Esophagus mucosa (tissue), 1 donor: ENCODE measurements at places on chromosomes 4 and X.
A peak's percentile ranks its signal among the peaks of the same experiment; 100 is the strongest.

- peak; percentile 40 for ATAC-seq
Observed at GRCh38 chrX:129739578-129739977, 799 bp downstream of the XPNPEP2 start.

- ATAC-seq, result no peak
Observed at GRCh38 chr4:113760094-113760794, 1.3 kb downstream of the CAMK2D start.

- ATAC-seq, result no peak
Observed at GRCh38 chr4:106892786-106893185, 143.3 kb downstream of the DKK2 start.

GRCh38 chr4:52071791-52072546 is 20.9 kb downstream of the SPATA18 start:
- ATAC-seq, result no peak

DNA sequence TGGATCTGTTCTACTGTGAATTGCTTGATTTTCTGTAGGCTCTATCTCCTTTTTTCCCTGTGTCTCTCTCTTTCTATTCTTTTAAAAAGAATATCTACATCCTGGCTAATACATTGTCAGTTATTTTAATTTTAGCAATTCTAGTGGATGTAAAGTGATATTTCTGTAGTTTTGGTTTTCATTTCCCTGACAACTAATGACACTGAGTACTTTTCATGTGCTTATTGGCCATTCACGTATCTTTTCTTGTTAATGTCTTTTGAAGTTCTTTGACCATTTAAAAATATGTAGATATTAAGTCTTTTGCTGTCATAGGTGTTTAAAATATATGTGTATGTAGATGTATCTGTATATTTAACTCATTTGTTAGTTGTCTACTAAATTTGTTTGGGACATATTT is 59.0 kb upstream of the SOX3 start:
- no peak for ATAC-seq

GRCh38 chrX:65098851-65099250 is 122.6 kb upstream of the ZC4H2 start:
- no peak for ATAC-seq

- ATAC-seq, result no peak
Observed at GRCh38 chrX:110512341-110512740, 153.7 kb downstream of the RTL9 start.

GRCh38 chrX:153460826-153461225 is 9.6 kb downstream of the HAUS7 start:
- no peak for ATAC-seq

GRCh38 chrX:96182366-96182765 is 502.3 kb upstream of the DIAPH2 start:
- ATAC-seq, result peak; percentile 63

DNA sequence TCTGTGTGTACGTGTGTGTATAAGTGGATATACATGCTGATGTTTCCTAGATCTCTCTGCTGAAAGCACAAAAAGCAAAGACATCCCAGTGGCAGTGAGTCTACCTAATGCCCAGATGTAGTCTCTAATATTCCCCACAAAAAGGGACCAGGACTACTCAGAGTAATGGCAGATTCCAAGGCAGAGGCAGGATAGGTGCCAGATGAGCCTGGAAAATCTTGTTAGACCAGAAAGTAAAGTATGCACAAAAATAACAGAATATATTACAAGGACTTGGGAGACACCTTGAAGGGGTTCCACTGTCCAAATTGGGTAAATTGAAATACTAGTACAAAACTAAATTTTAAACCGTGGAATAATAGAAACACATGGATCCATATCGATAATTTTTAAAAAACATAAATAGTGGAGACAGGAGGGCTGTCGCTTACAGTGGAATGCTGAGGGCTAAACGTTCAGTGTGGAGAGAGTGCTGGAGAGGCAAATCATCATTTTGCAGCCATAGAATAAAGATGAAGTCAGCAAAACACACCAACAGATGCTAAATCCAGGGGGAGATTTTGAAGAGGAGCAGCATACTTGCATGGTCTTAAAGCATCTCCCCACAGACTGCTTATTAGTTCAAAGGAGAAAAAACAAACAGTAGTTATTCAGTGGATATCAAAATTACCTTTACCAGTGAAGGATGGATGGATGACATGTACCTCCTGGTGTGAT is 123.4 kb upstream of the TSPAN5 start:
- ATAC-seq, result no peak

- no peak for ATAC-seq
Observed at GRCh38 chr4:113666386-113667114, 95.0 kb downstream of the CAMK2D start.

GRCh38 chrX:118538386-118538785 is 42.8 kb downstream of the DOCK11 start:
- no peak for ATAC-seq

DNA sequence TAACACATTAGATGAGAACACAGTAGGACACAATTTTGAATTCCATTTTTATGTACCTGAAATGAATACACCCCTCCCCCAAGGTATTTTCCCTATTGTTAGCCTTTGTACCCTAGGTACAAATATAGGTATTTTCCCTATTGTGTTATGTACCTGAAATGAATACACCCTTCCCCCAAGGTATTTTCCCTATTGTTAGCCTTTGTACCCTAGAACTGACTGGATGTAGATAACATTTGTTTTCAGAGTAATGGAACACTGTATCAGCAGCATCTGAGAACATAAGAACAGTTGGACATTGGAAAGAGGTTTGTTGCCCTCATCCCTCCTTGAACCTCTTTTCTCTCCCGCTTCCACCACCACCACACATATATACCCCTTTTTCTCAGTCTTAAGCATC is 37.6 kb downstream of the YIPF6 start:
- ATAC-seq, result no peak

DNA sequence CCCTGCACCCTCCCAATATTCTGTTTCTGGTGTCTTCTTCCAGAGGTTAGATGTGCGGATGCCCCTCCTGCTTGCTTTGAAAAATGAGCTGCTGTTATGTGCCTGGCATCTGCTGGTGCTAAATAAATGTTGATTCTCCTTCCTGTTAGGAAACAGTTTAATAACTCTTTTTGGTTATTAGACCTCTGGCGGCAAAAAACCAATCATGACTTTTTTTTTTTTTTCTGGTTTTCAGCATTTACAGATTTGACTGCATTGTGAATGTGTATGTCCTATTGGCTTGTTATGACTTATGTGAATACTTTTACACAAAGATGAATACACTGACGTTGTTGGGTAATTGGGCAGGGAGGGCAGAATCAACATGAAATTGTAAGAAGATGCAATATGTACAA is 13.6 kb upstream of the TMEM156 start:
- no peak for ATAC-seq

DNA sequence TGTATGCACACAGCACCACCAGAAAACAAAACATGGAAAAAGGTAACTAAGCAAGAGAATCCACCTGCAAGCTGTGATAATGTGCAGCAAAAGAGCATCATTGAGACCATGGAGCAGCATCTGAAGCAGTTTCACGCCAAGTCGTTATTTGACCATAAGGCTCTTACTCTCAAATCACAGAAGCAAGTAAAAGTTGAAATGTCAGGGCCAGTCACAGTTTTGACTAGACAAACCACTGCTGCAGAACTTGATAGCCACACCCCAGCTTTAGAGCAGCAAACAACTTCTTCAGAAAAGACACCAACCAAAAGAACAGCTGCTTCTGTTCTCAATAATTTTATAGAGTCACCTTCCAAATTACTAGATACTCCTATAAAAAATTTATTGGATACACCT is 90.2 kb downstream of the TET2 start:
- ATAC-seq, result no peak

DNA sequence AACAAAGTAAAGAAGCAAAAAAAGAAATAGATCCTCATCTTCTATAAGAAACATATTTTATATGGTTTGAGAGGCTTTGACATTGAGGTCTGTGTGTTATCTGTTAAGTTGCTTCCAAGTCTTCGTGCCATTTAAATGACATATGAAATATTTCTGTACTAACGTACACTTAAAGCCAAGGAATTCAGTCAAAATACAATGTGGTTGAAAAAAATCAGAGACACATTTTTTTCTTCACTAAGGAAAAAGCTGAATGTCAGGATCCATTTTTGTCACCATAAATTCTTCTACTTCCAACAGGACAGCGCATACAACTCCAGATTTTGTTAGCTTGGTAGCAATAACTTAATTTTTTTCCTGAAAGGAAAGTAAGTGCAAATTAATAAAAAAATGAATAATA is 168.5 kb downstream of the FAT4 start:
- no peak for ATAC-seq

- ATAC-seq, result no peak
Observed at GRCh38 chr4:23811161-23811560, 78.7 kb downstream of the PPARGC1A start.

DNA sequence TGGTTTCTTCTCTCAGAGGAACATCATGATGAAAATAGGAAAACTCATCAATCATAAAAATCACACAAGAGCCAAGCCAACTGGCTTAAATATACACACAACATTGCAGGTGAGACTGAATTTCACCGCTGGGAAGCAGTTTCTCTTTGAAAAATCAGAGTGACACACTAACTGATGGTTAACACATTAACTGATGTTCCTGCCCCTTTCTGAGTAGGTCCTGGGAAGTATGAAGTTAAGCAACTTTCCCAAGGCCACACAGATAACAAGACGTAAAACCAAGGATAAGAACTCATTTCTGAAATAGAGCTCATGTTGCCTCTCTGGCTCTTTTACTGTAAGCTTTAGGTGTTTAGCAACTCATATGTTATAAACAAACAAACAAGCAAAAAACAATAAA is 813.7 kb upstream of the HS3ST1 start:
- ATAC-seq, result no peak

GRCh38 chrX:120781403-120781802 is 94.3 kb downstream of the CT47B1 start:
- peak; percentile 43 for ATAC-seq

DNA sequence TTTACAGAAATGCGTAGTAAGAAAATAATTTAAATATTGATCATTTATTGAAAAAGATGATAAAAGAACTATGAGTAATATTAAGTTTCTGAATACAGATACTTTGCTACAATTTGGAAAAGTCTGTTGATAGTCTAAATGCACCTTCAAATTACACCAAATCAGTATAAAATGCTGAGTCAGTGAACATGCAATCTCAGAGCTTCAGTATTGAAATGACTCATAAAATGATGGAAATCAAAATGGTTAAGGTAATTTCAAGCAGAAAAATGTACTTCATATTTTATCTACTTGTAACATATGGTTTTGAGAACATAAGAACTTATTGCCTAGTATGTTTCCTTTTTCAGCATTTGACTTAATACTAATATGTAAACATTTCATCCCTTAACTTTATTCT is 448.2 kb downstream of the PCDH10 start:
- no peak for ATAC-seq

- no peak for ATAC-seq
Observed at GRCh38 chrX:107775000-107775733, 420 bp downstream of the TSC22D3 start.

DNA sequence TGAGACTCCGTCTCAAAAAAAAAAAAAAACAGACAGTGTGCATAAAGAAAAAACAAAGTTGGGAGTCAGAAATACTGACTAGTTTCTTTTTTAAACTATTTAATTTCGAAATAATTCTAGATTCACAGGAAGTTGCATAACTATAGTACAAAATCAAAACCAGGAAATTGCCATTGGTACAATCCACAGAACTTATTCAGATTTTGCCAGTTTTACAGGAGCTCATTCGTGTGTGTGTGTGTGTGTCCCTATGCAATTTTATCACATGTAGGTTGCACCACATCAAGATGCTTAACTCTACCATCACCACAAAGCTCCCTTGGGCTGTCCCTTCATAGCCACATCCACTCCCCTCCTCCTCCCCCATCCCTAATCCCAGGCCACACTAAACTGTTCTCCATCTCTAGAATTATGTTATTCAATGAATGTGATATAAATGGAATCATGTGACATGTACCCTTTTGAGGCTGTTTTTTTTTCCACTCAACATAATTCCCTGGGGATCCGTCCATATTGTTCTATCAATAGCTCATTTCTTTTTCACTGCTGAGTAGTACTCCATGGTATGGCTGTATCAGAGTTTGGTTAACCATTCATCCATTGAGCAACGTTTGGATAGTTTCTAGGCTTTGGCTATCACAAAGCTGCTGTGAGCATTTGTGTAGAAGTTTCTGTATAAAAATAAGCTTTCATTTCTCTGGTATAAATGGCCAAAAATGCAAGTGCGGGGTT is 16.3 kb upstream of the DDX3X start:
- ATAC-seq, result no peak
